ENCODE measurements at places on chromosomes 12 and 14. TPM values are rescaled to one million over a fixed set of nuclear protein-coding genes. Genes with fewer than 3 reads are reported as not detected.

Gene PAX9
- not detected for total RNA-seq

DNA sequence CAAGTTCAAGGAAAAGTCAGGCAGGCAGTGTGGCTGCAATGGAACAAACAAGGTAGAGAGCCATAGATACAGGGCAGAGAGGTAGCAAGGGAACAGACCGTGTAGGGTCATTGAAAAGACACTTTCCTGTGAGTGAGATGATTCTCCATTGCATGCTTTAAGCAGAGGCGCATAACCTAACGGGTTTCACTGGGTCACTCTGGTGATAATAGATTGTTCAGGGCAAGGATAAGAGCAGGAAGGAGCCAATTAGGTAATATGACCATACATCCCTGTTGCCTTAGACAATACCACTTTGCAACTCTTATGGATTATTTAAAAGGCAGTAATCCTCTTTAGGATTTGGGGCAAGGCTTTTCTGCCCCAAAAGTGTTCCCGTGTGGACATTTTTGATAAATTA, 214.1 kb downstream of the PTPRO start:
- H3K27me3 ChIP-seq: no peaks in the 10 kb centered on the region
- no peak for DNase-seq
- H3K27ac ChIP-seq: no peak overlapping the region
- H3K4me1 ChIP-seq: no peaks in the 10 kb centered on the region
- no peak overlapping the region for H3K4me3 ChIP-seq
- H3K36me3 ChIP-seq: no peaks in the 10 kb centered on the region

DNA sequence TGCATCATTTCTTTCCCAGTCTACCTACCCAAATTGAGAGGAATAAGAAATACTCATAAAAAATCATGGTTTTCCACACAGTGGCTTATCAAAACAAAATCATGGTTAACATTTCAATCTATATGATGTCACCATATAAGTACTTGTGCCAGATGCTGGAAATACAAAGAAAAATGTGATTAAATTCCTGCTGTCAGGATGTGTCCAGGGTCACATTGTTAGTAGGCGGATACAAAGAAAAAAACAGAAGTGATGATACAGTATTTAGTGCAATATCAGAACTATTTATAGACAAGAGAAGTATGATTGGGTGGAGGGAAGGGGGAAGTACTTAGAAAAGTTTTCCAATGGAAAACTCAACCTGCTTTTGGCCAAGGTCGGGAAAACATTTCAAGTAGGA, 47.0 kb upstream of the OR6J1 start:
- DNase-seq: no peak
- no peaks in the 10 kb centered on the region for H3K4me1 ChIP-seq
- H3K27me3 ChIP-seq: no peaks in the 10 kb centered on the region
- no peak overlapping the region for H3K27ac ChIP-seq

DNA sequence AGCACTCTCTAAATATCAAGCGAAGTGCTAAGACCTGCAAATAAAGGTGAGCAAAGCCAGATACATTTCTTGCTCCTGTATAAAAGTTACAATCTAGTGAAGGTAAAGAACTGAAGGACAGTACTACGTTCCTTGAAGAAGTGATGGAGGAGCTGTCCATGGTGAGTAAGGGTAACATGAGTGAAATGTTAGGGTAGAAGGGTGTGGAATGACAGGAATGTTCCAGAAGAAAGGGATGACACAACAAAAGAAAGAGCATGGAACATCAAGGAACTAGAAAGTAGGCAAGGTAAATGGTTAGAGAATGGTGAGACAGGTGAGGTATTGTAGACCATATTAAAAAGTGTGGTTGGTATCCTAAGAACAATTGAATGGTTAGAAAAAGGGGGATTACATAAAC, 272.4 kb downstream of the ACSS3 start:
- no peaks in the 10 kb centered on the region for H3K4me1 ChIP-seq
- no peak overlapping the region for H3K27ac ChIP-seq
- peak; percentile 3 for DNase-seq
- H3K36me3 ChIP-seq: peaks cover 3% of the 10 kb centered on the region
- no peaks in the 10 kb centered on the region for H3K27me3 ChIP-seq

Gene C12orf54
- total RNA-seq: not detected

- peaks cover 4% of the 10 kb centered on the region for H3K4me1 ChIP-seq
- no peaks in the 10 kb centered on the region for H3K36me3 ChIP-seq
- H3K27ac ChIP-seq: no peak overlapping the region
- H3K4me3 ChIP-seq: no peak overlapping the region
- DNase-seq: no peak
These were observed 203.1 kb upstream of the PPFIA2 start for GRCh38 chr12:81962126-81962856.

Gene CPNE8
- 0.60 TPM for total RNA-seq

GRCh38 chr12:104858611-104859543, 99.2 kb downstream of the SLC41A2 start:
- no peak overlapping the region for H3K4me3 ChIP-seq
- no peak for DNase-seq
- peak overlapping the region; percentile 9 for H3K27ac ChIP-seq

Gene POTEM
- total RNA-seq: not detected

GRCh38 chr12:23424685-23425084, 524.8 kb downstream of the SOX5 start:
- H3K27ac ChIP-seq: no peak overlapping the region
- no peaks in the 10 kb centered on the region for H3K36me3 ChIP-seq
- DNase-seq: no peak

Gene MYO1A
- total RNA-seq: not detected

DNA sequence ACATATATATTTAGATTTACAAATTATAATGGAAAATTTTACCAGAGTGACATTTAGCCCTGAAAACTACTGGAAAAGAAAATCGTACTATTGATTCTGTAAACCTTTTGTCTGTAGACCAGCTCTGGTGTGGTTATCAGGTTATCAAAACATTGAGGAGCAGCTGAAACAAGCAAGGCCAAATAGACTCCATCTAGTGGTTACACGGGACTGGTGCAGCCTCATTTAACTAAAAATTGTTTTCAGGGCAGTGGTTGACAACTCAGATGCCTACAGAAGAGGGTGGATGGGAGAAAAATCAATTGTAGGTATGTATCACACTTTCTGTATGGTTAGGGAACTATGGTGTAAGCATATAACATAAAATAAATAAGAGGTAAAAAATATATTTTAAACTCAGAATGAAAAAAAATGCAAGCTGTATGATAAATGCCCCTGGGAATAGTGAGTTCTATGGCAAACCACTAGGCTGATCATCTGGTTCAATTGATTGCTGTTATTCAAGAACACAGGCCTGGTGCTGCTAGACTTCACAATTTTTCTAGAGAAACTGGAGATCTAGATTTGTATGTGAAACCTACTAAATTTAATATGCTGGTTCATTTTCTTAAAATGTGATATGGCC, 51.2 kb downstream of the ACSS3 start:
- no peaks in the 10 kb centered on the region for H3K4me1 ChIP-seq
- DNase-seq: peak; percentile 65
- H3K36me3 ChIP-seq: no peaks in the 10 kb centered on the region
